ENCODE measurements at places on chromosomes 2 and 18. TPM values are rescaled to one million over a fixed set of nuclear protein-coding genes. Genes with fewer than 3 reads are reported as not detected.

- DNase-seq, result no peak
These were observed 14.0 kb upstream of the UBE2E3 start for GRCh38 chr2:180966378-180966777.

GRCh38 chr2:115427436-115427835, 985.0 kb downstream of the DPP10 start:
- no peak for DNase-seq

DNA sequence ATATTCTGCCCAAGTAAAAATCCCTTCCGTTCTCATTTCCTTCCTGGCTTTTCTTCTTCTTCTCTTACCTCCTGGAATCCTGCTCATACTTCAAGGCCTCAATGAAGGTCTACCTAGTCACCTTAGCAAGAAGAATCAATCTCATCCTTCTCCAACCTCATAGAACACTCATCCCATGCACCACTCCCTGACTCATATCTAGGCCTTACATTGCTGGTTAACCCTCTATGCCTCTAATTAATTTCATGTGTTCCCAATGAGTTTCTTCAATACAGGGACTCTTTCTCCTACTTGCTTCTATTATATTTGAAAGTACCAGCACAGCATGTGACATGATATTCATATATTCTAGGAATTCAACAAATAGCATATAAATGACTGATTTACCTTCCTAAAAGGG, 63.0 kb downstream of the BCL11A start:
- no peak for DNase-seq

GRCh38 chr2:134357814-134358213, 103.9 kb downstream of the MGAT5 start:
- no peak for DNase-seq

- DNase-seq, result no peak
These were observed 48.5 kb downstream of the ANTXR1 start for GRCh38 chr2:69061525-69061924.

DNA sequence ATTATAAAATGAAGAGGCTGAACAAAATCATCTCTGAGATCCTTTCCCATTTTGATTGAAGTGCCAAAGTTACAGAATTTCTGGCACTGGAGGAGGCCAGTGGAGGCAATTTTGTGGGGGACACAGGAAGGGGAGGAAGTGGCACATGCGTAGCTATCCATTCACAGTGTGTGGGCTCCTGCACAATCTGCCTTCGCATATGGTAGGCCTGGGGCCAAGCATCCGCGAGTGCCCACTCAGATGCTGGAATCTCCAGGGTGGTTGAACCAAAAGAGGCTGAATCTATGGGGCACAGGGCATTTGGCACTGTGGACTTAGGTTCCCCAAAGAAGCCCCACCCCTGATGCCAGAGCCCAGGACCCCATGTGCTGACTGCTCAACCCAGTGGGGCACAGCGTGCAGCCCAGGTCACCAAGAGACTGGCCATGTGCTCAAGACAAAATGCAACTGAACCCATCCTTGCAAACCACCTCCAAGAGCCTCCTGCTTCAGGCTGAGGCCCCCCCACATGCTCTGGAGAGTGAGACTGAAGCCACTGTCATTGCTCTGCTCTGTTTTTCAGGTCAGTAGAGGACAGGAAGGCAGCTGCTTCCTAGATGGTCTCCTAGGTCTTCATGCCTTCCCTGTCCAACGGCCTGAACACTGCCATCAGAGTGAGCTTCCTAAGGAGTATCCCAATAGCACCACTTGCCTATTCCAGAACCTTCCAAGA, 28.5 kb downstream of the ST8SIA5 start:
- no peak for DNase-seq

DNA sequence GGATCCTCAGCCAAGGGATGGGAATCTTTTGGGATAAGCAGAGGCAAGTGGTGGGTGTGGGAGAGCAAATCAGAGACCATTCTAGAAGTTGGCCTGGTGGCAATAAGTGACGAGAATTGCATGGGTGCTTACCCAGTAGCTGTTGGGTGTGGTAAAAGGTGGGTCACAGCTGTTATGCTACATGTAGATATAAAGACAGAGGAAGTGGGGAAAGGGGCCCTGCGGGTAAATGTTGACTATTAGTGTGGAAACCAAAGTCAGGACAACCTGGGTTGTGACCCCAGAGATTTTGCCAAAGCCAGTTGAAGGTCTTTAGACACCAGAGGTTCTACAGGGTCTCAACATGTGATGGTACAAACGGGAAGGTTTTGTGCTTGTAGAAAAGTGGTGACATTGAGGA, 443.6 kb upstream of the HNRNPA3 start:
- no peak for DNase-seq

Gene KCNG2
- total RNA-seq, result not detected

Gene SPOPL
- total RNA-seq, result 20.4 TPM

Data from right cardiac atrium (tissue), 5 donors.